ENCODE measurements at places on chromosomes 6 and 20. TPM values are rescaled to one million over a fixed set of nuclear protein-coding genes. Genes with fewer than 3 reads are reported as not detected.

The BACH2 gene
- total RNA-seq: 12.3 TPM

DNA sequence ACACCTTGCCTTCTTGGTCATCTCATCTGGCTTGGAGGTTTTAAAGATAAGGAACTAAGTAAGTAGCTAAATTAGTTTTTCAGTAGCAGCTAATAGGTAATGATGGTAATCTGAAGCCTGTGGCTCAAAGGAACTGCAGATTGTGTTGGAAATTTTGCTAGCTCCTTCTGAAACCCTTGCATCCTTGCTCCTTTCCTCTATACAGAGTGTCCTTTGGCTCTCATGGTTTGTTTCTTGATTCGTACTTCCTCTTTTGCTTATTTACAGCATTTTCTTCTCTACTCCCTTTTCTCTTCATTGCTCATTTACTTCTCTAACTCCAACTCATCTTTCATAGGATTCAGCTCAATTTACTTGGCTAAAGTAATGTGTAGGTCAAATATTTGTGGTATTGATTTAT, 19.0 kb downstream of the LRRC1 start:
- no peak overlapping the region for H3K4me3 ChIP-seq
- H3K4me1 ChIP-seq: peaks cover 47% of the 10 kb centered on the region
- no peak for DNase-seq
- no peak overlapping the region for H3K27ac ChIP-seq

DNA sequence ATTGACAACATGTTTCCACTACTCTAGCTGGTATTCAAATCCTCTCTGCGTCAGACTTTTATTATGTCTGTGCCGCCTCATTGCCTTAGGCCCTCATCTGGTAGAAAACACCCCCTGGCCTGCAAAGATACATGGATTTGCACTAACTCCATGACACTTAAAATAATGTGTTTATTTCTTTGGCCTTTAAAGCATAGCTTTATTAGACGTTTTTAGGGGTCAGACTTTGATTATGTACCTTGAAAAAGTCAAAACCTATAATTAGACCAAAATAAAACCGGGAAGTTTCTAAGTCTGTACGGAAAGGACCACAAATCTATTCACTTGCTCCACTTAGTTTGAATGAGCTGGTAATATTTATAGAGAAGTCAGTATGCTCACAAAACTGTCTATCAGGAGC, 357.9 kb upstream of the NOX3 start:
- H3K4me3 ChIP-seq: no peak overlapping the region
- no peak for DNase-seq
- peaks cover 7% of the 10 kb centered on the region for H3K4me1 ChIP-seq
- no peak overlapping the region for H3K27ac ChIP-seq

- DNase-seq: no peak
- H3K27me3 ChIP-seq: peaks cover 71% of the 10 kb centered on the region
- peaks cover 15% of the 10 kb centered on the region for H3K4me1 ChIP-seq
- no peaks in the 10 kb centered on the region for H3K36me3 ChIP-seq
- H3K27ac ChIP-seq: no peak overlapping the region
Measured at GRCh38 chr6:1227935-1228753, 83.8 kb upstream of the FOXQ1 start.

DNA sequence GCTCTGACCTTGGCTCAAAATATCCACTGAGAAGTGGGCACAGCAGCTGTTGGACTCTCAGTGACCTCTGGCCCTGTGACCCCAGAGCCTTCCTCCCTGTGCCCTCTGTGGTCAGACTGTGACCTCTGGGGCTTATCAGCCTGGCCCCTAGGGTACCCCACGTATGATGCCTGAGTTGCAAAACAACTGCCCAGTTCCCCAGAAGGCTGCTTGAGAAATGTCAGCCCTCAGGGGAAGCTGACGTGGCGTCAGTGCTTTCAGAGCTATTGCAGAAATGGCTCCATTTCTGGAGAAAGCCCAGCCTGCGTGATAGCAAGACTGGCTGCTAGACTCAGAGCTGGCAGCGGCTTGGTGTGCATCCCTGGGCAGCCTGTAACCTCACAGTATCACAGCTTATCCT, 31.5 kb upstream of the TGM2 start:
- no peak overlapping the region for H3K4me3 ChIP-seq
- no peaks in the 10 kb centered on the region for H3K4me1 ChIP-seq
- DNase-seq: no peak
- H3K36me3 ChIP-seq: no peaks in the 10 kb centered on the region
- no peak overlapping the region for H3K27ac ChIP-seq

DNA sequence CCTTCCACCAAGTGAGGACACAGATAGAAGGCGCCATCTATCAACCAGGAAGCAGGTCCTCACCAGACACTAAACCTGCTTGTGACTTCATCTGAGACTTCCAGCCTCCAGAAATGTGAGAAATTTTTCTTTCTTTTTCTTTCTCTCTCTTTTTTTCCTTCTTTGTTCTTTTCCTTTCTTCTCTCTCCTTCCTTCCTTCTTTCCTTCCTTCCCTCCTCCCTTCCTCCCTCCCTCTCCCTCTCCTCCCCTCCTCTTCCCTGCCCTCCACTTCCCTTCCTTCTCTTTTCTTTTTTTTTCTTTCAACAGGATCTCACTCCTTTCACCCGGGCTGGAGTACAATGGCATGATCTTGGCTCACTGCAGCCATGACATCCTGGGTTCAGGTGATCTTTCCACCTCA, 37.4 kb upstream of the MCUR1 start:
- peaks cover 10% of the 10 kb centered on the region for H3K4me1 ChIP-seq
- H3K4me3 ChIP-seq: no peak overlapping the region
- no peaks in the 10 kb centered on the region for H3K27me3 ChIP-seq
- no peak overlapping the region for H3K27ac ChIP-seq

DNA sequence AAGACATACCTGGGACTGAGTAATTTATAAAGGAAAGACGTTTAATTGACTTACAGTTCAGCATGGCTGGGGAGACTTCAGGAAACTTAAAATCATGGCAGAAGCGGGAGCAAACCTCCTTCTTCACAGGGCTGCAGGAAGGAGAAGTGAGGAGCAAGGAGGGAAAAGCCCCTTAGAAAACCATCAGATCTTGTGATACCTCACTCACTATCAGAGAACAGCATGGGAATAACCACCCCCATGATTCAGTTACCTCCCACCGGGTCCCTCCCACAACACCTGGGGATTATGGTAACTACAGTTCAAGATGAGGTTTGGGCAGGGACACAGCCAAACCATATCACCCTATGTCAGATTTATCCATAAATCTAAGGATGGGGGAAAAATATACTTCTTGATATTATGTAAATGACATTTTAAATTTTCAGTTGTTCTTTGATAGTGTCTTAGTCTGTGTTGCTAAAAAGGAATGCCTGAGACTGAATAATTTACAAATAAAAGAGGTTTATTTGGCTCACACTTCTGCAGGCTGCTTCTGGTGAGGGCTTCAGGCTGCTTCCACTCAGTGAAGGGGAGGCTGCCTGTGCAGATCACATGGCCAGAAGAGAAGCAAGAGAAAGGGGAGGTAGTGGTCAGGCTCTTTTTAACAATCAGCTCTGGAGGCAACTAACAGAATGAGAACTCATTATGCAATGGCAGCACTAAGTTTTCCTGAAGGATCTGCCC, 1.2 kb upstream of the MCM9 start:
- peak overlapping the region; percentile 93 for H3K4me3 ChIP-seq
- H3K27ac ChIP-seq: peak overlapping the region; percentile 98
- no peaks in the 10 kb centered on the region for H3K27me3 ChIP-seq
- peaks cover 5% of the 10 kb centered on the region for H3K36me3 ChIP-seq
- no peak for DNase-seq

The ATP6V1G2 gene
- total RNA-seq: 1.5 TPM

DNA sequence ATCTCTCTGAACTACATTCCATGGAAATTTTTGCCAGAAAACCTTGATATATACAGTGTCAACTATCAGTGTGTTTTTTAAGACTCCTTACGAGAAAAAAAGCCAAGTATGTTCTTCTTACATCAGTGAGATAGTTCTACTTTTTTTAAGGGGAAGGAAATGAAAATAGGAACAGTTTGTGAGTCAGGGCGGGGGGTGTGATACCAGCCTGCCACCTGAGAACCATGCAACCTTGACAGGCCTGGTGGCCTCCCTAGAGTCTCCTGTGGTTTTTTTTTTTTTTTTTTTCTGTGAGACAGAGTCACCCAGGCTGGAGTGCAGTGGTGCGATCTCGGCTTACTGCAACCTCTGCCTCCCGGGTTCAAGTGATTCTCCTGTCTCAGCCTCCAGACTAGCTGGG, 96.3 kb upstream of the GCM1 start:
- peaks cover 3% of the 10 kb centered on the region for H3K27me3 ChIP-seq
- no peak overlapping the region for H3K4me3 ChIP-seq
- no peak overlapping the region for H3K27ac ChIP-seq
- H3K36me3 ChIP-seq: no peaks in the 10 kb centered on the region

GRCh38 chr6:134596191-134596590, 278.3 kb upstream of the SGK1 start:
- DNase-seq: no peak
- H3K36me3 ChIP-seq: peaks cover 2% of the 10 kb centered on the region
- H3K4me3 ChIP-seq: no peak overlapping the region
- H3K4me1 ChIP-seq: peaks cover 5% of the 10 kb centered on the region

DNA sequence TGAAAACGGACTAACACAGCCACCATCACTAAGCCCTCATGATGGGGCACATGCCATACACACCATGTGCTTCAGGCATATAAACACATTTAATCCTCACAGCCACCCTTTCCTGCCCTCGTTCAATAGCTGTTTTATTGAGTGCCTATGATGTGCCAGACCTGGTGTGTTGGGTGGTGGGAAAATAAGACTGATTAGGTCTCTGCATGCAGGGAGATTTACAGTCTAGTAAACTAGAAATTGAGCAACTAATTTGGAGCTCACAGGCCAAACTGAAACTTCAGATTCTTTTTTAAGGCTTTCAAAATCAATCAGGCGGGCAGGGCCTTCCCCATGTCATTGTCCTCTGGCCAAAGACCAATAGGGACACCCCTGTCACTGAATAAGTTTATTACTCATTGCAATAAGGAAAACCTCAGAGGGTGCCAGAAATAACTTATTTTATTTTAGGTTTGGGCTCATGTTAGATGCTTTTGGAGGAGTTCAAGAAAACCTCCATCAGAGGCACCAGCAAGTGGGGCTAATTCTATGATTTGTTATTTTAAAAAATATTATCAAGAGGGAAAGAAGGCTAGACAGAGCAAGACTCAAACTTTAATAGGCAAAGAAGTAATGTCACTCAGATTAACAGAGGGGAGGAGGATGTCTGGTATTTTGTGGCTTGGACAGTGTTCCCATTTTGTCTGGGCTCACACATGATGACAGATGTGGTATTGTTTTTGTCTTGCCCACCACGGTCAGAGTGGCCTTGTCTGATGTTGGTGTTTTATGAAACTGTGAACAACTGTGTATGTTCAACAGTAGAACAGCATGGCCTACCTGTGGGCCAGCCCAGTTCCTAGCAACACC, 12.0 kb downstream of the ZFP64 start:
- H3K27me3 ChIP-seq: peaks cover 3% of the 10 kb centered on the region
- no peak overlapping the region for H3K27ac ChIP-seq
- peaks cover 7% of the 10 kb centered on the region for H3K4me1 ChIP-seq
- no peak for DNase-seq
- H3K4me3 ChIP-seq: no peak overlapping the region
- H3K36me3 ChIP-seq: peaks cover 30% of the 10 kb centered on the region

- H3K4me3 ChIP-seq: no peak overlapping the region
- H3K27ac ChIP-seq: no peak overlapping the region
- H3K36me3 ChIP-seq: peaks cover 2% of the 10 kb centered on the region
- DNase-seq: no peak
Measured at GRCh38 chr6:130259557-130259956, 36.8 kb upstream of the SAMD3 start.

GRCh38 chr6:119446609-119447008, 97.0 kb upstream of the MAN1A1 start:
- H3K4me1 ChIP-seq: peaks cover 4% of the 10 kb centered on the region
- DNase-seq: no peak
- no peak overlapping the region for H3K27ac ChIP-seq
- no peak overlapping the region for H3K4me3 ChIP-seq

DNA sequence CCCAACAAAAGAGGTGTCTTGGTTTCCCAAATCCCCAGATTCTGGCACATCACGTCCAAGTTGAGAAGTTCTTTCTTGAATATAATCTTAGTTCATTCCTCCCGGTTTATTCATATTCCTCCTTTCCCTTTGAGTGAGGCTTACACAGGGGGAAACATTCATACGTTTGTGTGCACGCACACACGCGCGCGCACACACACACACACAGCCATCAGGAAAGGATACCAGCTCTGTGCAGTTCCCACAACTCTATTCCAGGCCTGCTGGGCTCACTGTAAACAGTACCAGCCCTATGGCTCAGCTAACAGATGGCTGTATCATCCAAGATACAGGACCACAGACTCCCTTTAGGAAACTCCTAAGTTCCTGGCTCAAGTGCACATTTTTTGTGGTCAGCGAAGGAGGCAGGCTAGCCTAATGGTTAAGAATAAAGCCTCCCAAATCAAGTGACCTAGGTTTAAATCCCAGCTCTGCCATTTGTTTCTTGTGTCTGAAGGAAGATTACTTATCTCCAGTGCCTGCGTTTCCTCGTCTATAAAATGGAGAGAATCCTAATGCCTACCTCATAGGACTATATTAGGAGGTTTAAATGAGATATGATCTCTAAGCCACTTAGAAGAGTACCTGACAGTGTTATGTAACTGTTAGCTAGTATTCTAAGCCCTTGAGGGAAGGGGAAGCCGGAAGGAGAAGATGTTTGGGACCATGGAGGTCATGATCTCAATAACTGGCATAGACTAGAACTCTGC, 3.7 kb upstream of the TAF8 start:
- H3K27me3 ChIP-seq: peaks cover 15% of the 10 kb centered on the region
- peak overlapping the region; percentile 61 for H3K4me3 ChIP-seq
- H3K36me3 ChIP-seq: no peaks in the 10 kb centered on the region
- no peak overlapping the region for H3K27ac ChIP-seq
- peaks cover 13% of the 10 kb centered on the region for H3K4me1 ChIP-seq
- DNase-seq: no peak

The SNAP25 gene
- total RNA-seq: 8.2 TPM

DNA sequence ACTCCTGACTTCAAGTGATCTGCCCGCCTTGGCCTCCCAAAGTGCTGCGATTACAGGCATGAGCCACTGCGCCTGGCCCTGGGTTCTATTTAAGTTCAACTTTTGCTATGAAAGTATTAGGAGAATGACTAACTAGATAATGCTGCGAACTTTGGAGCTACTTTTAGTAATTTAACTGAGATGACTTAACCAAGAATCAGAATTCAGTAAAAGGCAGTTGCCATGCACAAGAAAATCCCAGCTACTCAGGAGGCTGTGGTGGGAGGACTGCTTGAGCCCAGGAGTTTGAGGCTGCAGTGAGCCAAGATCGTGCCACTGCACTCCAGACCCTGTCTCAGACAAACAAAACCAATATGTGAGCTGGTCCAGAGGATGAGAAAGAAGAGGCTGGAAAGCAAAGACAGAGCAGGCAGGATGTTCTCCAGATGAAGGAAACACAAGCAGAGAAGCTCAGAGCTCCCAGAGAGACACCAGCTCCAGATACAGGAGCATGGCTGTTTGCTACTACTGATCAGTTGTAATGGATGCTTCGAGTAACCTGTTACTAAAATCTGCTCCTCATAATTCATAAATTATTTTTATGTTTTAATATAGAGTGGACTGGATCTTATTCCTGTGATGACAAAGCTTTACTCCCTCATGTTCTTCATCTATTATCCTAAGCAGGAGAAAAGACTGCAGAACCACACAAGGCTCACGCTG, 23.9 kb downstream of the ZNF217 start:
- no peaks in the 10 kb centered on the region for H3K27me3 ChIP-seq
- no peaks in the 10 kb centered on the region for H3K4me1 ChIP-seq
- H3K36me3 ChIP-seq: peaks cover 40% of the 10 kb centered on the region
- H3K27ac ChIP-seq: no peak overlapping the region
- no peak overlapping the region for H3K4me3 ChIP-seq

The SIRPD gene
- not detected for total RNA-seq

Data from progenitor cell of endocrine pancreas (in vitro differentiated cells).